HuH-7.5 (cell line): ENCODE measurements at places on chromosomes 6 and 20.
A peak's percentile ranks its signal among the peaks of the same experiment; 100 is the strongest.

DNA sequence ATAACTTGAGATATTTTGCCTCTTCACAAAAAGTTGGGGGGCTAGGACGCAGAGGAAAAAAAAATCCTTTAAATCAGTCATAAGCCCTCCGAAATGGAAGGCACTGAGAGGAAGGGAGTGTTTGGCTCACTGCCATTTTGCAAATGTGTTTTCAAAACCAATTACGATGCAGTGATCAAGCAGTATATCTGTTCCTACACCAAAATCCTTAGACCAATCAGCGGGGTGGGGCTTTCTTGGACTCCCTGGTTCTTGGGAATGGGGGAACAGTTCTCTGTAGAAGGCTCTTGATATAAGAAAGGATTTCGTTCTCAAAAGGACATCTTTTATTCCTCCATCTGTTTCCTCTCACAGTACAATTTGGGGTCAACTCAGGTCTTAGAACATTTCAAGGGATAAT is 478.6 kb upstream of the JARID2 start:
- DNase-seq = no peak

DNA sequence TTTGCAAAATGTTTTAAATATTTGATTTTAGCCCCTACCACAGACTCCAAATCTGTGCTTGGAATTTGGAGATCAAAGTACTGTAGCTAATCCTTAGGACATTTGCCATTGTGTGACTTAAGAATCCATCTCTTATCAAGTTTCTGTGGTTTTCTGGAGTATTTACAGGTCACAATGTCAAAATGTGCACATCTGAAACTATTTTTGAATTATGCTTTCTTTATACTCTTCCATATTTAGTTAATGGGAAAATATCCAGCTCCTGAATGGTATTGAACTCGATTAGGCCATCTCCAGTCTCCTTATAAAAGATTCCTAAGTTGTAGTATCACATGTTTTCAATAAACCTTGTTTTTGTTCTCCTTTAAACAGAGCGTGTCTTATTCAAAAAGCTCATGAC is 162.5 kb downstream of the KHDC1L start:
- DNase-seq = no peak

DNA sequence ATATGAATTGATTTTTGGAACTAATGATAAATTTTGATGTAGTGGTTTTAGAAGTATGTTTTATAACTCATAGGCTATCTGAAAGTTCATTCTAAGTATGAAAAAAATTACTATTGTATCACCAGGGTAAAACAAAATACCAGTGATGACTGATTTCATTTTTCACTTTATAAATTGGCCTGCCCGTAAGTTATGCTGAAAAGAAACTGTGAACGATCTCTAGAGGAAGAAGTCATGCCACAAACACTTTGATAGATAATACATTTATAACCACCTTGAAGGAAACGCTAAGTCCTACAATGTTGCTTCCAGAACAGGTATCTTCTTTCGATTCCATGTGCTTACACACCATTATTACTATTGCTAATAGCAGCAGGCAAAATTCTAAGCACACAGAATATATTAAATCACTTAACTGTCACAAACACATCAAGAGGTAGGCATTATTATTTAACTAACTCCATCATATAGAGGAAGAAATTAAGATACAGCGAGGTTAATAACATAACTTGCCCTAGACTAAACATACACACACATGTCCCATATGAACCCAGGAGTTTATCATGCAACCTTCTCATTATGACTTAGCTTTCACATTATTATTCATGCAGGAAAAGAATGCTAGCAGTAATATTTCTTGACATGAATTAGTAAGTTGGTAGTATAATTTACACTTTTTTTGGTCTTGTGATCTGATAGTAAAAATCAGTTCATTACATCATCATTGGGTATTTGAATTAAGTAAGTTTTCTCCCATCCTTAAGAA is 44.7 kb downstream of the RGS17 start:
- no peak for DNase-seq

GRCh38 chr6:3457710-3458602 is 1.1 kb upstream of the SLC22A23 start:
- peak; percentile 31 for DNase-seq

DNA sequence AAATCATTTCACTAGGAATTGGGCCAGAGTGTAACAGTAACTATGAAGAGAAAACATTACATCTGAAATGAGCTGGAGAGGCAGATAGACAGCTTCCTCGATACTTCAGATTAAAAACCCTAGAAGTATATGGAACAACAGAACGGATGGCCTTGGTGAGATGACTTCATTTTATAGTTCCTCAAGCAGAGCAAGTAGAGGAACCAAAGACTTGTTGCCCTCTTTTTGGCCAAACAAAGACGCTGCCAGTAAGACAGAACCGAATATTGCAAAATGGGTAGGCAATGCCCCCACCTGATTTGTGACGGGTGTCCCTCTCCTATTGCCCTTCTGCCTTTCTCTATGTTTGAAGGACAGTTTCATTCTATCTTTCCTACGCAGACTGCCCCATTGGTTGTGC is 53.5 kb downstream of the AGPAT4 start:
- no peak for DNase-seq

DNA sequence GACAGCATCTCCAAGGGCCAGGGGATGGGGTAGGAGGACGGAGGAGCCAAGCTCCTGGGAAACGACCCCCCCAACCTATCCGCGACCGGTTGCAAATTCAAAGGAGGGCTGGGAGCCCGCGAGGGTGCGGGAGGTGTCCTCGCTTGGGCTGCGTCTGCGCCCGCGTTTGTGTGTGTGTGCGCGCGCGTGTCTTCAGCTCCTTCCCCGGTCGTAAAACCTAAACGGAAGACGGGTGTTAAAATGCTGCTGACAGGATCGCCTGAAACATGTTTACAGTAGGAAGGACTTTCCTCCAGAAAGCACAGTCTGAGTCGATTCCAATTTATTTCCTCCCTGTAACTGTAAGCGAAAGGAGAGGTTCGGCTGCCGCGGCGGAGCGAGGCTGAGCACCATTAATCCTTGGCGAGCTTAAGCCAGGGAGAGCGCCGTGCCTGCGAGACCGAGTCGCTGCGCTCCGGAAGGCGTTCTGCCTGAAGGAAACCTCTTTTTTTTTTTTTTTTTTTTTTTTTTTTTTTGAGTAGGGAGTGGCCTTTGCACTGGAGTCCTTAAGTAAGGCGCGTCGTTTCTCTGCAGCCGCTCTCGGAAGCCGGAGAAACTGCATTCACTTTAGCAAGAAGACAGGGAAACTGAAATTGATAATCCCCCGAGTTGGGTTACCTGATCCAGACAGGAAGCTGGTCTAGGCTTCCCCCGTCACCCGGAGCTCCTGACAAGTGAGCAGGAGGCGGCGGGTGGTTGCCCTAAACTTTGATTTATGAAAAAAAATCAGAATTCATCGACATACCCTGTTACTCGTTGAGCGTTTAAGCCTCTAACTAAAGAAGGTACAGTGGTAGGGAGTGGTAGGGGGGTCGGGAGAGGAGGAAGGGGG is 4.8 kb upstream of the SOX4 start:
- DNase-seq = no peak

DNA sequence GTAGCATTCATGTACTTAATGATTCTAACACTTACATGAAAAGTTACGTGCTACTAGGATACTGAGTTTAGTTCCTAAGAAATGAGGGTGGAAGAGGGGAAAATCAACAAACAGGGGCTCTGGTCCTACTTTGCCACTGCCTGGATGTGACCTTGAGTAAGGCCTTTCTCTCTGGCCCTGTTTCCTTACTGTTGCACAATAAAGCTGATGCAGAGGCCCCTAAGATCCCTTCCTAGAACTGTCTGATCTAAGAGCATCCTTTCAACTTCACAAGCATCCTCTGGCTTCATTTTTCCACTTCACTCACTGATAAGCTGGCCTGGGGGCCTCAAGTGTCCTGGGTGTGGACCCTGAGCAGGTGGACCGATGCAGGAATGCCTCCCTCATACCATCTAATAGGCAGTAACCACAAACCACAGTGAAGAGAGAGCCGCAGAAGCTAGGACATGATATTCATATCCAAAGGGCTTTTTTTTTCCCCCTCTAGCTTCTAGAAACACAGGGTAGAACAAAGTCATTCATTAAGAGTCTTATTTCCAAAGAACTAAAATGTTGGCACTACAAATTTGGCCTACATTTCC is 21.6 kb downstream of the FKBP1A start:
- DNase-seq = no peak

- DNase-seq = peak; percentile 21
These were observed 51.1 kb downstream of the GGTLC1 start for GRCh38 chr20:23937303-23938117.
